ENCODE measurements at places on chromosomes 3 and 15. TPM values are rescaled to one million over a fixed set of nuclear protein-coding genes. Genes with fewer than 3 reads are reported as not detected.

SLC28A2 gene
- not detected for total RNA-seq

ZNF774 gene
- total RNA-seq, result 0.27 TPM

GATA2 gene
- total RNA-seq, result 85.0 TPM

ACSBG1 gene
- 9.9 TPM for total RNA-seq

RTP1 gene
- not detected for total RNA-seq

GRCh38 chr3:86968244-86968932 is 22.6 kb downstream of the VGLL3 start:
- no peak for DNase-seq

GRCh38 chr3:58009026-58009748 is 965 bp downstream of the FLNB start:
- DNase-seq, result peak; percentile 37

DNA sequence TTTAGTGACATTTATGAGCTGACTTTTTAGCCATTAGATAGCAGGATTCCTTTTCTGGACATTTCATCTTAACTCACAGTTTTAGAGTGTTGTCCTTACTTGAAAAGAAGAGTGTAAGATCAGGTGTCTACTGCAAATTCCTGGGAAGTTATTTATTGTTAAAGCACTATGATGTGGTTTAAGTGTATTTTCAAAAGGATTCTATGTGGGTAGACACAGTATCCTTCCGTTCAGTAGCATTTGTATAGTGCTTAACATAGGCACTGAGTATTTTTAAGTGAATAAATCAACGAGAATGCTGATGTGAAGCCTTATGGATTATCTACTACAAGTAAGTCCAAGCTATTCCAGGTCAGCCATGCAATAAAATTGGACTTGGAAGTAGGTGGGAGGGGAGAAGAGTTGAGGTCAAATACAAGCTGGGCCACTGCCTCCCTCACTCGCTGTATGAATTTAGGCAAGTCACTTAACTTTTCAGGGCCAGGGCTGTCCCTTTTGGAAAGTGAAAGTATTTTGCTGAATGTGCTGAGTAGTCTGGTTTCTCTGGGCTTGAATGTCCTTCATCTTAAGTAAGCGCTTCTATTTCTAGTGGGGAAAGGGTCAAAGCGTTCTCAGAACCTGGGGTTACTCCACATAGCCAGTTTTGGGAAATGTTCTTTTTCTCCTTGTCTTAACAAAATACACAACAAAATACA is 48.6 kb downstream of the GAP43 start:
- no peak for DNase-seq

GRCh38 chr3:194465920-194466570 is 20.8 kb downstream of the ATP13A3 start:
- DNase-seq, result no peak

DNA sequence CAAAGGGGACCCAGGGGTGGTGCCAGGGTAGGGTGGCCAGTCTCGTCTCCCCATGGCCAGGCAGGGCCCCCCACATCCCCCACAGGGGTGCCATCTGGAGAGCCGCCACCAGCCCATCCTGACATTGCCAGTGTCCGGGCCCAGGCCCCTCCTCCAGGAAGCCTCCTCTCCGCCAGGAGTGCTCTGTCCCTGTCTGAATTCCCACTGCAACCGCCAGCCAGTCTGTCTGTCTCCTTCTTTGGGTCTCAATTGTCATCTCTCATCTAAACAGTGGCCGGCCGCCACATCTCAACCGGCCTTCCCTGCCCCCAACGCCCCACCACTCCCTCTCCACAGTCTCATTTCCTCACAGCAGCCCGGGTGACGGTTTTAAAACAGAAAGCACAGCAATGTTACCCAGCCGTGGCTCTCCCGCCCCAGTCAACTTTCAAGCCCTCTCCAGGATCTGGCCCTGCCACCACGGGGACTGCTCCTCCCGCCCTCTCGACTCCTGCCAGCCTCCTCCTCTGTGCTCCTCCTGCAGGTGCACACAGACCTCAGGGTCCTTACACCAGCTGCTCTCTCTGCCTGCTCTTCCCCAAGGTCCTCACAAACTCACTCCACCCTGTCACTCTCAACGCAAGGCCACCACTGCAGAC is 57.0 kb downstream of the IQSEC1 start:
- DNase-seq, result no peak

DNA sequence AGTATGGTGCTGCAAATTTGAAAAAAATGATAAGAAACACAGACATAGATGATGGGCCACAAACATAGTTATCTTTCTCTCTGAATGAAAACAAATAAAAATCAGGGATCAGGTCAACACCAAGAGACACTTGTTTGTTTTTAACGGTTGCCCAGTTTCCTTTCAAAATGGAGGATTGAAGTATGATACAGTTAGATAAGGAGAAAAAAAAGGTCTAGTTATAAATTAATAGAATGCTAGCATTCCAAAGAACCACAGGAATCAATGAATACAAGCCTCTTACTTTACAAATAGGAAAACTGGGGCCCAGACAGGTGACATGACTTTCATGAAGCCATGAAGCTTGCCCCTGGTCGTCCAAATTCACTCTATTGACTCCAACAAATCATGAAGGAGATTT is 305.1 kb downstream of the ZNF621 start:
- no peak for DNase-seq

- DNase-seq, result peak; percentile 40
Observed at GRCh38 chr3:110314512-110315114, 757.0 kb upstream of the NECTIN3 start.

- no peak for DNase-seq
Observed at GRCh38 chr3:42214565-42215283, 51.3 kb downstream of the CCK start.

- DNase-seq, result no peak
Observed at GRCh38 chr15:84800365-84800806, 16.8 kb upstream of the ALPK3 start.

GRCh38 chr3:52455283-52456168 is at the start of gene NISCH:
NISCH (plus strand) TSS chr3:52455604; CDS start chr3:52455642, 38 bp downstream.
- peak; percentile 85 for DNase-seq

- no peak for DNase-seq
Observed at GRCh38 chr3:69200384-69201068, 78.1 kb upstream of the LMOD3 start.

GRCh38 chr15:22878103-22878502 is 39.6 kb downstream of the NIPA2 start:
- peak; percentile 10 for DNase-seq

DNA sequence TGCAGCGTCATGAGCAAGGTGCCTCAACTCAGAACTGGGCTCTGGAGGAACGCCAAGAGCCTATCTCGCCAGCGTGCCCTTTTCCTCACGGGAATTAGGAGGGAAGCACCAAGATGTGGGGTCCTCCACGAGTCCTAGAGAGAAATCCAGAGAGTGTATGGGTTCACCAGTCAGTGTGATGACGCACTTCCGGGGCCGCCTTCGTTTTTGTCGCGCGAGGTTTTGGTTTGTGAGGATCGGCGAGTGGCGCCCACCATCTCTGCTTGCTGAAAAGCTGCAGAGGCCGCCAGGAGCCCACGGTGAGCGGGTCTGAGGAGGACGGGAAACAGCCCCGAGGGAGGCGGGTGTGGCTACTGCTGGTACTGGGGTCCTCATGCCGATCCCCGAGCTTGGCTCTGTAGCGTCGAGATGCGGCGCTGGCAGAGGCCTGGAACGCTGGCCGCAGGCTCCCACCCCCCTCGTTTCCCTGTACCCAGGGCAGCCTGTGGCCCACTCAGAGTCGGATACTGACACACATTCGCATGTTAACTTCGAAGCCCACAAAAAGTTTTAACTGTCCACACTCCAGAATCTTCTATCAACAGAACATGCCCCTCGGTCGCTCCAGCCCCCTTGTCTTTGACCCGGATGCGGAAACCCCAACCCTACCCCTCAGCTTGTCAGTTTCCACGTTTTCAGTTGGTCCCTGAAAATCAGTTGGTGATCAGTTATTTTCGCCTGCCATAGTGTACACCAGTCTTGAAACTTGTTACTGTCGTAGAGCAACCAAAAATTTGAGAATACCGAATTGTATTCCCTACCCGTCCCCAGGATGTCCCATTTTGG is 30.4 kb downstream of the ZNF662 start:
- DNase-seq, result peak; percentile 67

DNA sequence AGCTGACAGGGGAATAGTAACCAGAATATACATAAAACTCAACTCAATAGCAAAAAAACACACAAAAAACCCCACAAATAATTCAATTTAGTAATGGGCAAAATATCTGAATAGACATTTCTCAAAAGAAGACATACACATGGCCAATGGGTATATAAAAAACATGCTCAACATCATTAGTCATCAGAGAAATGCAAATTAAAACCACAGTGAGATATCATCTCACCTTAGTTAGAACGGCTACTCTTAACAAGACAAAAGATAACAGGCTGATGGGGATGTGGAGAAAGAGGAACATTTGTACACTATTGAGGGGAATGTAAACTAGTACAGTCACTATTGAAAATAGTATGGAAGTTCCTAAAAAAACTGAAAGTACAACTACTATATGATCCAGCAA is 678.6 kb downstream of the MECOM start:
- DNase-seq, result no peak

GRCh38 chr15:88814393-88814792 is 11.2 kb downstream of the ACAN start:
- DNase-seq, result no peak

DNA sequence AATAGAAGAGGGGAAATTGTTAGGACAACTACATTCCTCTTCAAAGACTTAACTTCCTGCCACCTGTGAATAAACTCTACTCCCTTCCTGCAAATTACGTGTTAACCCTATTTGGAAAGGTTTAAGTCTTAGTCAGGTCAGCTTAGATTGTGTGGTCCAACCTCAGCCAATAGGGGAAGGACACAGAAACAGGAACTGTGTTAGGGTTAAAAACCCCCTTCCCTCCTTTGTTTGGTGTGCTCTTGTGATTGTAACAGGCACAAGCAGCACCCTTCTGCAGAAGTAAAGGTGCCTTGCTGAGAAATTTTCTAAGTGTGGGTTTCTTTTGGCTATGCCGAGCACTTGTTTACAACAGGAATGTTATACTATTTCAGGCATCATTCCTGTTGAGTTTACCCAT is 45.0 kb upstream of the FSTL1 start:
- DNase-seq, result no peak

DNA sequence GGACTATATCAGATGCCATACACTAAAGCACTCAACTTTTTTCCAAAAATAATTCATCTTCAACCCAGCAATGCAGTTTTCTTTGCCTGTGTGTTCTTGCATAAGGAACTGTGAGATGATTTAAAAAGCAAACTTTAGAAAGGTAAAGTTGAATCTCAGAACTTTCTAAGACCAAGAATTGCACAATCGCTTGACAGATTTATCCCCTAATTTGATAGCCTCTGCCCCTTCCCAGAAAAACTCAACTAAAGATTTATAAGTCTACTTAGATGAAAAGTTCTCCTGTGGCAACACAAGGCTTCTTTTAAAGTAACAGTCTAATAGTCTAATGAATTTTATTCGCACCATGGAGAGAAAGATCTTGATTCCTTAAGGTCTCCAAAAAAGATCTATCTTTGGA is 259.3 kb downstream of the MAGI1 start:
- no peak for DNase-seq

DNA sequence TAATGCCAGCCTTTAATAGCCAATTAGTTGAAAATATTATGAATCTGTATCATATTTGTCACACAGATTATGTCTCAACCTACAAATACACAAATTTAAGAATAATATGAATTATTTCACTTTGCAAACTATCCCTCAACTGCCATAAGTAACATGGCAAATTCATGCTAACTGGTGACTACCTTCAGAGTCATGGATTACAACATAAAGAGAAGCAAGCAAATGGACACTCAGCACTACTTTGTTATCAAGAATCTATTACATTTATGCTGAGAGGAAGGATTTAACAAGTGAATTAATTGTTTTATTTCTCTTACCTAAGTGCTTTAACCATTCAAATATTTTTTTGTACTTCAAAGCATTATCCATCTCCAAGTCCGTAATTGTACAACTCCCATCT is 103.1 kb upstream of the BCL6 start:
- DNase-seq, result no peak

DNA sequence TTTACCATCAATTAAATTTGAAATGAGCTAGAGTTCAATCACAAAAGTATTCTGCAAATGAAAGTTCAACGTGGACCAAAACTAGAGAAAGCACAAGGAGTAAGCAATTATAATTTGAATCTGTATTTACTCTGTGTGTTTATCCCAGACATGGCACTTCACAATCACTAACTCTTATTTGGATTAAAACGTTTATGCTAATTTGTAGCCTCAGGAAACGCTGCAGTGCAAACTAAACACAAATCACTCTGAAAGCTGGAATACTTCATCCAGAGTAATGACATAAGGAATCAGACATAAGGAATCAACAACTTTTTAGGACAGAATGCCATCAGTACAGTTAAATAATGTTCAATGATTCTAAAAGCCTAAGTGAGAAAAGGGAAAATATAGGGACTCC is 18.5 kb downstream of the CEP152 start:
- no peak for DNase-seq

DNA sequence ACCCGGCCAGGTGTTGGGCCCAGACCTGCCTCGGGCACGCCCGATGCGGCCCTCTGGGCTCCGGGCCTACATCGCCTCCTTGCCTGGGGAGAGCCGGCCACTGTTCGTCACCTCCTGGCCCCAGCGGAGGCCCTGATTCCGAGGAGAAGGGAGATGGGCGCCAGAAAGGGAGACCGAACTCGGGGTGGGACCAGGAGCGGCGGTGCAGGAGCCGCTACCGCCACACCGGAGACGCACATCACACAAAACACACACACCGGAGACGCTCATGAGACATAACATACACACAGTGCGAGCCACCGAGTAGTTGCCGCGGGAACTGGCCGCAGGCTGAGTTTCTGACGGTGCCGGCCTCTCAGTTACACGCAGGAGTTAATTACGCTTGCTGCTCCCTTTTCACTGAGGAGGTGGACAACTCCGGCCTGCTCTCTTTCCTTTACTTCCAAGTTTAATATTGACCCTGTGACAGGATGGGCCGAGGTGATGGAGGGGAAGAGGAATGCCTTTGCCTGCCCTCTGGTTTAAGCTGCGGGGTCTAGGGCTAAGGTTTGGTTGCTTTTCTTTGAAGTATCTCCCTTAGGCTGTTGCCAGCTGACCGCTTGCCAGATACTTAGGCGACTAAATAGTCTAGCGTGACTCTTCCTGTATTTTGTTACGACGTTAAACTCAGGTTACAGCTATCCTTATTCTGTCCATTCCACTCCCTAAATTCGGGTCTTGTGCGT is 570 bp downstream of the PCNP start:
- peak; percentile 38 for DNase-seq

DNA sequence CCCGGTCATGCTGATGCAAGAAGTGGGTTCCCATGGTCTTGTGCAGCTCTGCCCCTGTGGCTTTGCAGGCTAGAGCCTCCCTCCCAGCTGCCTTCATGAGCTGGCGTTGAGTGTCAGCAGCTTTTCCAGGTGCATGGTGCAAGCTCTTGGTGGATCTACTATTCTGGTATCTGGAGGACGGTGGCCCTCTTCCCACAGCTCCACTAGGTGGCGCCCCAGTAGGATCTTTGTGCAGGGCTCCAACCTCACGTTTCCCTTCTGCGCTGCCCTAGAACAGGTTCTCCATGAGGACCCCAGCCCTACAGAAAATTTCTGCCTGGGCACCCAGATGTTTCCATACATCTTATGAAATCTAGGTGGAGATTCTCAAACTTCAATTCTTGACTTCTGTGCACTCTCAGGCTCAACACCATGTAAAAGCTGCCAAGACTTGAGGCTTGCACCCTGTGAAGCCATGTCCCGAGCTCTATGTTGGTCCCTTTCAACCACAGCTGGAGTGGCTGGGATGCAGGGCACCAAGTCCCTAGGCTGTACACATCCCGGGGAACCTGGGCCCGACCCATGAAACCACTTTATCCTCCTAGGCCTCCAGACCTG is 238.4 kb upstream of the MDFIC2 start:
- peak; percentile 18 for DNase-seq

Measured in G401 (cell line).